GDM1 (cell line): ENCODE measurements at places on chromosomes 3 and 15.

- no peak for DNase-seq
Measured at GRCh38 chr3:133038731-133039375, 662 bp downstream of the TMEM108 start.

GRCh38 chr3:74824366-74824765 is 209.9 kb upstream of the CNTN3 start:
- DNase-seq: no peak

DNA sequence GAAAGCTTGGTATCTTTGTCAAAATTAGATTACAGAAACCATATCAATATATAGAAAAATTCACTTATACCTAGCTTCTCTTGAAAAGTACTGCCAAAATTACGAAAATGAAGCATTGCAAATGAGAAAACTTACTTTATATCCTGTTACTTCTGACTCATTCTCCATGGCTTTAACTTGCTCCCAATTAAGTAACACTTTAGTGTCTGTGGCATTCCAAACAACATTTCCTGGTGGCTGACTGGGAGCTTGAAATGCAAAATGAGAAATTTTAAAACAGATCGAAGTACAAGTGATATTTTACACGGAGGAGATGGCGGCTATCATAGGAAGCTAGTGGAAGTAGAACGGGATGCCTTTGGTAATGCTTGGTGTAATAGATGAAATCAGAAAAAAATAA is 347.3 kb downstream of the CNTN3 start:
- DNase-seq: no peak

GRCh38 chr3:170705131-170705530 is 119.3 kb upstream of the SLC7A14 start:
- DNase-seq: no peak

DNA sequence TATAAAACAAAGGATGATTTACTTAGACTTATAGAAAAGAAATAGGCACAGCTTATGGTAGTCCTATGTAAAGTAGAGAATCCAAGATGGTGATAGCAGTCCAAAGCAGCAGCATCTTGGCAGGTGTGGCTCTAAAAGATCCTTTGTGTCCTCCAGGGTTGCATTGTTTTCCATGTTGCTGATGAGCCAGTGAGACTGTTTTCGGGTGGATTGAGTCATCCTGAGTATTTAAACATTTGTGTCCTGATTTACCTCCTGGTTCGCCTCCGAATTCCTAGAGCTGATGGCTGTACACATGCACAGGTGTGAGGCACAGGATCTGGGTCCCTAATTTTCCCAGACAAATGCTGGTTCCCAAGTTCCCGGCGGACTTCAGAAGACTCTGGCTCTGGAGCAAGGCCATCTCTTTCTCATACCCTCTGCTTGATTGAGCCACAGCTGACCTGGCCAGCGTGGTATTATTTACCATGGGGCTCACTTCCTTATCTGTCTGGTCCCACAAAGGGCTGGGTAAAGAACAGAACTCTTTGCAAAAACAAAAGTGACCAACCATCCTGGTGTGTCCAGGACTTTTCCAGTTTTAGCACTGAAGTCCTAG is 51.0 kb downstream of the ARNT2 start:
- no peak for DNase-seq

DNA sequence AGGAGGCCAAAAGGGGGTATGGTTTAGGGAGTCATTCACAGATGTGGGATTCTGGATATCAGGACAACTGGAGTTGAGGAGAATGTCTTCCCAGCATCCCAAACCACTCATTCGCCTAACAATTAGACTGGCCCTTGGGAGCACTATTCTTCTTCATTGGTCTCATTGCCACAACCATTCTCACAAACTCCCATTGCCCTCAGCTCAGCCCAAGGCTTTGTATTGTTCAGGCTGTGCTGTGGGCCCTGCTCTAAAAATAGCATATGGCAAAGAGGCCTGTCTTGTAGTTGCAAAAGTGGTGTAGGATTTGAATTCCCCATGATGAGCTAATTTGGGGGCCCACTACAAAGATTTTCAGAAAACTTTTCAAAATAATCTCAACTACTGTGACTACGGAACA is 6.3 kb upstream of the ADAMTS9 start:
- DNase-seq: no peak

DNA sequence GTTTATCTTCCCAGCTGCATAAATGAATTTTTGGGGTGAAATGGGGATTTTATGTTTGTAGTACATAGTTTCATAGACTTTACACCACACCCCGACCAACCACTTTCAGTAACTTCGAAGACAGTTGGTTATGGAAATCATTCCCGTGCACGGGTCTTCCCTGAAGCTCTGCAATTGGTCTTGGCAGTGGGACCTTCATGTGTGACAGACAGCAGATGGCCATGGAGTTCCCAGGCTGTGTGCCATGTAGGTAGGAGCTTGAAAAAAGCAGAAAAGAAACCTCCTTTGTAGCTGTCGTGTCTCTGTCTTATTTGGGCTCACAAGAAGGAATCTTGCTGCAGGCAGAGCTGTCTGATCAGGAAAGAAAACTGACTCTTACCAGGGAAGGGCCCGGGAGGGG is 25.9 kb downstream of the EXOG start:
- DNase-seq: no peak

DNA sequence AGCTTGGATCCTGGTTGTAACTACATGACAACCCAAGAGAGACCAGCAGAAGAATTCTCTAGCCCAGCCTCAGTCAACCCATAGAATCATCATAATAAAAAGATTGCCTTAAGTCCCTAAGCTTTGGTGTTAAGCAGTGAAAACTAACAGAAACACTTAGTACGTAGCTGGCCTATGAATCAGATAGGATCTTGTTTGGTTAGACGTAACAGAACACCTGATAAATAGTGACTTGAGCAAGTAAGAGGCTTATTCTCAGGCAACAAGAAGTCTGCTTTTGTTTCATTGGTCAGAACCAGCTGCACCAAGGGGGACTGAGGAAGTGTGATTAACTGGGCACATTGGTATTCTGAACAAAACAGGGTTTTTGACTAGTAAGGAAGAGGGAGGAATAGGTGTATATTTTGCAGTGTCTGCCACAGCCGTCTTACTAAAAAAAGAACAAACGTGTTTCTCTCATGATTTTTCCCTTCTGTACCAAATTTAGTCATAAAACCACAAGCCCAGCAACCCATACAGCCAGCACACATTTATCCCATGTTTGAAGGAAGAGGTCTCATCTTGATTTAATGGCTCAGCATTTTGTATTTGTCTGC is 53.3 kb upstream of the GLCE start:
- no peak for DNase-seq

DNA sequence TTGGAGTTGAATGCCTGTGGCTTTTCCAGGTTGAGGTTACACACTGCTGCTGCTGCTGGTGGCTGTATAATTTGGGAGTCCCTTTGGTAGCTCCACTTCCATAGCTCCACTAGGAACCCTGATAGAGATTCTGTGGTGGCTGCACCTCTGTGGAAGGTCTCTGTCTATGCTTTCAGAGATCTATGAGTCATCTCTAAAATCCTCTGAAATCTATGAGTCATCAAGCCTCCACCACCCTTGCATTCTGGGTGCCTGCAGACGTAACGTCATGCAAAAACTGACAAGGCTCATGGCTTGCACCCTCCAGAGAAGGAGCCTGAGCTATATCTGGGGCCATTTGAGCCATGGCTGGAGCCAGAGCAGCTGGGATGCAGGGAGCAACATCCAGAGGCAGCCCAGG is 1037.0 kb upstream of the CFAP20DC start:
- DNase-seq: no peak

DNA sequence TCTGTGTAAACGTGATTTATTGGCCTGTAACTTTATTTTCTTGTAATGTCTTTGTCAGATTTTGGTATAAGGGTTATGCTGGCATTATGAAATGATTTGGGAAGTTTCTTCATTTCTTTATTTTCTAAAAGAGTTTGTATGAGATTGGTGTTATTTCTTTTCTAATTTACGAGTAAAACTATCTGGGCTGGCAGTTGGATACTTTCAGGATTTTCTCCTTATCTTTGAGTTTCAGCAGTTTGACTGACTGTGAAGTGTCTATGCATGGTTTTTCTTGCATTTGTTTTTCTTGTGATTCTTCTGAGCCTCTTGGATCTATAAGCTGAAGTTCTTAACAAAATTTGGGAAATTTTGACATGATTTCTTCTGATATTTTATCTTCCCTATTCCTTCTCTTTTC is 18.1 kb downstream of the ADGRG7 start:
- no peak for DNase-seq

DNA sequence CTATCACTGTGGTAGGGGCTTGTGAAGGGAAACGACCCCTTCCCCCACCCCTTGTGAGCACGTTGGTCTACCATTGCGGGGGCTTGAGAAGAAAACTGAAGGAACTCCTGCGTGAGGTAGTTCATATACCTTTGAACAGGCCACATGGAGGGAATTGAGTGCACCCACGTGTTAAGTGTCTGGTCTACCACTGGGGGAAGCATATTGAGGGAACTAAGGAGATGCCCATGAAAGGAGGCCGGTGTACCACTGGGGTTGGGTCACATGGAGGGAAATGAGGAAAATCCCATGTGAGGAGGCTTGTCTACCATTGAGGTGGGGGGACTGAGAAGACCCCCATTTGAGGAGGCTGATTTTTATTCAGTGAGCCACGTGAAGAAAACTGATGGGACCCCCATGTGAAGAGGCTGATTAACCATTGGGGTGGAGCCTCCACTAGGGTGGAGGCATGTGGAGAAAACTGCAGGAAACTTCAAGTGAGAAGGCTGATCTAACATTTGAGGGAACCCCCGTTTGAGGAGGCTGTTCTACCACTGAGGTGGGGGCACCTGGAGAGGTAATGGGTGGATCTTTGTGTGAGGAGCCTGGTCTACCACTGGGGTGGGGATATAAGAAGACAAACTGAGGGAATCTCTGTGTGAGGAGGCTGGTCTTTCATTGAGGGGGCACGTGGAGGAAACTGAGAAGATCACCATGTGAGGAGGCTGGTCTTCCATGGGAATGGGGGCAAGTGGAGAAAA is 163.2 kb downstream of the FBLN2 start:
- no peak for DNase-seq
